ENCODE measurements at places on chromosomes 4 and X.
A peak's percentile ranks its signal among the peaks of the same experiment; 100 is the strongest.

- no peaks in the 10 kb centered on the region for H3K27me3 ChIP-seq
- no peak for DNase-seq
- H3K4me1 ChIP-seq, result no peaks in the 10 kb centered on the region
- H3K36me3 ChIP-seq, result no peaks in the 10 kb centered on the region
- H3K4me3 ChIP-seq, result no peak overlapping the region
These were observed 185.1 kb downstream of the ADGRL3 start for GRCh38 chr4:61385256-61385655.

- H3K36me3 ChIP-seq, result no peaks in the 10 kb centered on the region
- H3K4me3 ChIP-seq, result no peak overlapping the region
- no peaks in the 10 kb centered on the region for H3K27me3 ChIP-seq
- no peak overlapping the region for H3K27ac ChIP-seq
- DNase-seq, result no peak
These were observed 3.0 kb downstream of the GIMD1 start for GRCh38 chr4:106365613-106366012.

DNA sequence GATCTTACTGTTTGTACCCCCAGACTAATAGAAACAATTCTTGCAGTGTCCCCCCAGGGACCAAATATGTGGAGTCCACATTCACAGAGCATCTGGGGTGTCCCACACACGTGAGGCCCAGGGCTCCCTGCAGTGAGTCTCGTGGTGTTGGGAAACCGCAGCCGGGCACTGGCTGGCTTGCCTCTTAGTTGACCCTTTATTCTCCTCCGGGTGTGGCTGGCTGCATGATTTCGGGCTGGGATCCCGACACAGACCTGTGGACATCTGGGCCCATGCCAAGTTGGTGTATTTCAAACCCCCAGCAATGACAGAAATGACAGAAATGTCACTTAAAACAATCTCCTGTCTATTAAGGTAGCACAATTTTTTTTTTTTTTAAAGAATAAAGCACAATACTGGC lies 15.6 kb upstream of the CLDN24 start:
- H3K4me3 ChIP-seq, result no peak overlapping the region
- no peaks in the 10 kb centered on the region for H3K36me3 ChIP-seq
- H3K4me1 ChIP-seq, result no peaks in the 10 kb centered on the region
- H3K27me3 ChIP-seq, result peaks cover 3% of the 10 kb centered on the region

GRCh38 chrX:39788521-39788920 lies 309.2 kb downstream of the BCOR start:
- no peaks in the 10 kb centered on the region for H3K27me3 ChIP-seq
- DNase-seq, result no peak
- no peaks in the 10 kb centered on the region for H3K4me1 ChIP-seq
- no peak overlapping the region for H3K27ac ChIP-seq

DNA sequence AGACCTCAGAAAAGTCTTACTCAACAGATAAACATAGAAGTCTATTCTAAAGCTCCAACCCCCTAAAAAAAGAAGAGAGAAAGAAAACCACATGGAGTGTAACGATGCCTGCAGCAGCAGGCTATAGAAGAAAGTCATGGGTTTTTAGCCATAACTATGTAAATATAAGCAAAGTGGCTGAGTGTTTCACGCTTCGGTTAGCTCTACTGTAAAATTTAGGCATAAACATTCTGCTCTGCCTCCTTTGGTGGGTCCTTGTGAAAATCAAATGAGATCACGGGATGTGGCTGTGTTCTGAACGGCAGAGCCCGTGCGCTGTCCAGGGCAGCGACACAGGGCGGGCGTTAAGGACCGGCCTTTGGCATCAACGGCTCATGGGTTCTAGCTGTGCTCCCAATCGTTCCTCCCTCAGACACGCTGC lies 78.4 kb downstream of the IRF2 start:
- no peaks in the 10 kb centered on the region for H3K27me3 ChIP-seq
- H3K4me1 ChIP-seq, result peaks cover 6% of the 10 kb centered on the region
- H3K27ac ChIP-seq, result no peak overlapping the region
- no peak for DNase-seq
- H3K4me3 ChIP-seq, result no peak overlapping the region
- H3K36me3 ChIP-seq, result peaks cover 55% of the 10 kb centered on the region

- no peaks in the 10 kb centered on the region for H3K27me3 ChIP-seq
- H3K4me3 ChIP-seq, result no peak overlapping the region
- no peak overlapping the region for H3K27ac ChIP-seq
- no peaks in the 10 kb centered on the region for H3K36me3 ChIP-seq
These were observed 48.0 kb downstream of the SHROOM4 start for GRCh38 chrX:50765986-50766385.

- no peak overlapping the region for H3K4me3 ChIP-seq
- no peak for DNase-seq
- no peaks in the 10 kb centered on the region for H3K36me3 ChIP-seq
- peaks cover 25% of the 10 kb centered on the region for H3K27me3 ChIP-seq
- no peaks in the 10 kb centered on the region for H3K4me1 ChIP-seq
These were observed 5.5 kb downstream of the PNMA3 start for GRCh38 chrX:153061732-153062131.

DNA sequence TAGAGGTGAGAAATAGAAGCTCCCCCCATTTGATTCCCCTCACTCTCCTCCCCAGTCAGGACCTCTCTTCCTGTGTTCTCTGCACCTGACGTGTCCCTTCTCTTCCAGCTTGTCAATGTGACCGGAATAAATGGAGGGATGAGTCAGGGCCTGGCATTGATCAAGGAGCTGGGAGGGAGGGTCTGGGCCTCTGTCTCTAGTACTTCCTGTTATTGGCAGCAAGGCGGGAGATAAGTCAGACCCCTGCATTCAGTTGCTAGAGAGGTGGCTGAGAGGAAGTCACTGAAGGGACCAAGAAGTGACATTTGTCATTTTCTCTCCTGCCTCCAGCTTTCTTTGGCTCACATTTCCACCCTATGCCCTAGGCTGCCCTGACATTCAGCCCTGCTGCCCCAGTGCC lies 35.1 kb upstream of the ZNF41 start:
- no peaks in the 10 kb centered on the region for H3K4me1 ChIP-seq
- DNase-seq, result no peak
- H3K27ac ChIP-seq, result no peak overlapping the region
- H3K4me3 ChIP-seq, result no peak overlapping the region
- no peaks in the 10 kb centered on the region for H3K27me3 ChIP-seq
- no peaks in the 10 kb centered on the region for H3K36me3 ChIP-seq

- no peak for DNase-seq
- H3K4me3 ChIP-seq, result no peak overlapping the region
- H3K27ac ChIP-seq, result no peak overlapping the region
- no peaks in the 10 kb centered on the region for H3K36me3 ChIP-seq
These were observed 10.6 kb downstream of the HMX1 start for GRCh38 chr4:8860892-8861575.

DNA sequence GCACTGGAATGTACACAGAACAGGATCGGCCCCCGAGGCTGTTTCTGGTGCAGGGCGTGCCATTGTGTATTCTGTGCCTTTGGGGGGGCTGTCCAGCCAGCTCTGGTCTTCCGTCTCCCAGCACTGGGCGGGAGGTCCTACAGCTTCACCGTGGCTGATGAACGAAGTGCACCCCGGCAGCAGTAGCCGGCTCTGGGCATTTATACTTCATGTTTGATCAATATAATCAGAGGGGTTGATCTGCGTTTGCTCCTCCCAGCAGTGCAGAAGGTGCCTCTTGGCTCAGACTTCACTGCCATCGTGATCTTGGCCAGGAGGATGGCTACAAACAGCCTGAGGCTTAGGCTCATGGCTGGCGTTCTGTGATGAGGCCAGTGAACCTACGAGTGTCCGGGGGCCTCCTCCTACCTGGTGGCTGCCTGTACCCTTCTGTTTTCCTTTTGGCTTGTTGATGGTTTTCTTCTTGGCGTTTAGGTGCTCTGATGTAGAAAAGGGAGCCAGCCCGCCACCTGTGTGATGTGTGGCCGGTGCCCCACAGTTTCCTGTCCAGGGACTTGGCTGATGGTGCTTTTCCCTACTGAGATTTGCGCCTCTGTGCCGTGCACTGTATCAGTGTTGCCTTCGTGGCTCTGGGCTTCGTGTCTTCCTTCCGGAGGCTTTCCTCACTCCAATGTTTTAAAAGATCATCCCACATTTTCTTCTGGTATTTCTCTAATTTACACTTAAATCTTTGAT lies 31.2 kb upstream of the HGFAC start:
- DNase-seq, result peak; percentile 42
- no peaks in the 10 kb centered on the region for H3K27me3 ChIP-seq
- H3K4me1 ChIP-seq, result peaks cover 10% of the 10 kb centered on the region
- no peak overlapping the region for H3K4me3 ChIP-seq
- no peaks in the 10 kb centered on the region for H3K36me3 ChIP-seq

DNA sequence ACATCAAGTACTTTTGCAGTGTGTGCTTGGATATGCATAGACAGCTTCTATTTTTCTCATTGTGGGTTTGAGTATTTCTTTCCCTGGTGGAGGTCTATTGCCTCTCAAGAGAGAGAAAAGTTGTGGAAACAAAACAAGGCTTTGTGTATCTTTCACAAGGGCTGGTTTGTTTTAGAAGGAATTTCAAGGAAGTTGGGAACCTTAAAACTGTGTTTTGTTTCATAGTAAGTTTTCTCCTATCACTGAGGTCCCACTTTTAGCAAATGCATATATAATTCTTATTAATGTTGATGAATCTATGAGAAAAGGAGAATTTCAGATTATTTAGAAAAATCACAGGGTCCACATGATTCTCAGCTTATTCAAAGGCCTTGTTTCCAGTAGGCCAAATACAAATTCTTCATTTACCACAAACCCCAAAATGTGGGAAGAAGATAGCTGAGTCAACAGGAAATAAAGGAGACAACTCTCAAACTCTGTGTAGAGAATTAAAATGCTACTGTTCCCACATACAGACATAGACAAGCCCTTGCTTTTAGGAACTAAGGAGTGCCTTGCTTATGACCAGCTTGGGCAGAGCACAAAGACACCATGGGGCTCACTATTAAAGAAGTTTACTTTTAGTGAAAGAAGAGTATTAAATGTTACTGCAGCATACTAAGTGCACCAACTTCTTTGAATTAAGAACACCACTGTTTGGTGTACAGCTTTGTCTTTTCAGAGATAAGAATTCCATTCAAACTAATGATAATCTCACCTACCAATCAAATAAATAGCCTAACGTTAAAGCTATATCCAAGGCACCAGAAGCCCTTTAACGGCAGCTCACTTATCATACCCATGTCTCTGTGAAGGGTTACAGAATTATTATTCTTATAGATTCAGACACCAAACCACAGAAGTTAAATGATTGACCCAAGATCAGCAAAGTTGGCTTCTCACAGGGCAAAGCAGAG lies 177.4 kb upstream of the LEF1 start:
- H3K4me1 ChIP-seq, result no peaks in the 10 kb centered on the region
- DNase-seq, result no peak
- no peak overlapping the region for H3K27ac ChIP-seq
- no peak overlapping the region for H3K4me3 ChIP-seq
- no peaks in the 10 kb centered on the region for H3K36me3 ChIP-seq

GRCh38 chr4:185874516-185875230 lies 62.7 kb upstream of the SORBS2 start:
- no peaks in the 10 kb centered on the region for H3K36me3 ChIP-seq
- no peak overlapping the region for H3K27ac ChIP-seq
- H3K4me1 ChIP-seq, result peaks cover under 1% of the 10 kb centered on the region
- H3K4me3 ChIP-seq, result no peak overlapping the region
- H3K27me3 ChIP-seq, result no peaks in the 10 kb centered on the region
- DNase-seq, result no peak

- no peak overlapping the region for H3K4me3 ChIP-seq
- no peaks in the 10 kb centered on the region for H3K27me3 ChIP-seq
- peaks cover 17% of the 10 kb centered on the region for H3K4me1 ChIP-seq
- no peak for DNase-seq
- no peaks in the 10 kb centered on the region for H3K36me3 ChIP-seq
- H3K27ac ChIP-seq, result peak overlapping the region; percentile 82
These were observed 3.0 kb upstream of the APBB2 start for GRCh38 chr4:41217374-41217773.

GRCh38 chr4:89439533-89439932 lies 131.9 kb upstream of the GPRIN3 start:
- no peaks in the 10 kb centered on the region for H3K4me1 ChIP-seq
- H3K36me3 ChIP-seq, result no peaks in the 10 kb centered on the region
- no peak for DNase-seq
- H3K4me3 ChIP-seq, result no peak overlapping the region

- no peaks in the 10 kb centered on the region for H3K36me3 ChIP-seq
- peak overlapping the region; percentile 93 for H3K27ac ChIP-seq
- peak overlapping the region; percentile 71 for H3K4me3 ChIP-seq
- H3K4me1 ChIP-seq, result peaks cover 47% of the 10 kb centered on the region
- H3K27me3 ChIP-seq, result no peaks in the 10 kb centered on the region
- no peak for DNase-seq
These were observed 54.1 kb downstream of the C4orf51 start for GRCh38 chr4:145734031-145734430.

- H3K27ac ChIP-seq, result no peak overlapping the region
- H3K36me3 ChIP-seq, result no peaks in the 10 kb centered on the region
- no peaks in the 10 kb centered on the region for H3K27me3 ChIP-seq
- DNase-seq, result no peak
- H3K4me3 ChIP-seq, result no peak overlapping the region
These were observed 233.2 kb downstream of the PTTG2 start for GRCh38 chr4:38193236-38193863.

DNA sequence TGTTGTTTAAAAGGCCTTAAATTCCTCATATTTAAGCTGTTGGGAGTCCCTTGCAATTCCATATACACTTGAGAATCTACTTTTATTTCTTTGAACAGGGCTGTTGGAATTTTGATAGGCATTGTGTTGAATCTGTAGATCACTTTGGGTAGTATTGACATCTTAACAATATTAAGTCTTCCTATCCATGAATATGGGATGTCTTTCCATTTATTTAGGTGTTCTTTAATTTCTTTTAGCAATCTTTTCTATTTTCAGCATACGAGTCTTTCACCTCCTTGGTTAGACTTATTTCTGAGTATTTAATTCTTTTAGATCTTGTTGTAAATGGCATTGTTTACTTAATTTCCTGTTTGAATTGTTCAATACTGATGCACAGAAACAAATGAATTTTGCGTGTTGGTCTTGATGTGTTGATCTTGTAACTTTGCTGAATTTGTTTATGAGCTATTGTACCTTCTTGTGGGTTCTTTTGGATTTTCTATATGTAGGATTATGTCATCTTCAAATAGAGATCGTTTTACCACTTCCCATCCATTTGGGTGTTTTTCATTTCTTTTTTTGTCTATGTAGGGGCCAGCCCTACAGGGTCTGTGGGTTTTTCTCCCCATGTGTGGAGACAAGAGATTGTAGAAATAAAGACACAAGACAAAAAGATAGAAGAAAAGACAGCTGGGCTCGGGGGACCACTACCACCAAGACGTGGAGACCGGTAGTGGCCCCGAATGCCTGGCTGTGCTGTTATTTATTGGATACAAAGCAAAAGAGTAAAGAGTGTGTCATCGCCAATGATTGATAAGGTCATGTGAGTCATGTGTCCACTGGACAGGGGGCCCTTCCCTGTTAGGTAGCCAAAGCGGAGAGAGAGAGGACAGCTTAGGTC lies 18.2 kb upstream of the CTBP1 start:
- H3K36me3 ChIP-seq, result no peaks in the 10 kb centered on the region
- no peaks in the 10 kb centered on the region for H3K27me3 ChIP-seq
- H3K4me3 ChIP-seq, result no peak overlapping the region
- no peaks in the 10 kb centered on the region for H3K4me1 ChIP-seq

Measured in tibial artery (tissue), 4 donors.